ENCODE measurements at places on chromosomes 3 and 15. TPM values are rescaled to one million over a fixed set of nuclear protein-coding genes. Genes with fewer than 3 reads are reported as not detected.

PLSCR5 gene
- total RNA-seq = not detected

SEC61A1 gene
- total RNA-seq = 234 TPM

SRGAP3 gene
- total RNA-seq = 2.3 TPM

FGF12 gene
- total RNA-seq = 0.12 TPM

PEX11A gene
- total RNA-seq = 12.6 TPM

KBTBD13 gene
- not detected for total RNA-seq

Measured in RPMI7951 (cell line).